Tibial nerve (tissue), 4 donors: ENCODE measurements at places on chromosomes 16 and 17.

DNA sequence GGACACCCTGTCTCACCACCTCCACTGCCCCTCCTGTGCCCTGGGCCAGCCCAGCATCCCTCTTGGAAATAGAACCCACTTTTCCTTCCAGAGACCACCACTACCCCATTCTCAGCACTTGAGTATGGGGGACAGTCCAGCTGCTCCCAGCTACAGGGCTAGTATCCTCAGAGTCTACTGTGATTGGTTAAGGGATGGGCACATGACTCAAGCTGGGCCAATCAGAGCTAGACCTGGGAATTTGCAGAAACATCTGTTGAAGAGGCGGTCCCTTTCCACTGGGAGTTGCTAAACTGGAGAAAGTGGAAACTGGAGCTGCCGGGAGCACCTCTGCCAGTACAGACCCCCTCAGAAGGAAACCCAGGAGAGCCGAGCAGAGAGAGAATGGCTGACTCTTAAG is 156.6 kb downstream of the GSG1L start:
- no peaks in the 10 kb centered on the region for H3K36me3 ChIP-seq
- H3K4me3 ChIP-seq = no peak overlapping the region
- no peaks in the 10 kb centered on the region for H3K4me1 ChIP-seq
- H3K27me3 ChIP-seq = no peaks in the 10 kb centered on the region

DNA sequence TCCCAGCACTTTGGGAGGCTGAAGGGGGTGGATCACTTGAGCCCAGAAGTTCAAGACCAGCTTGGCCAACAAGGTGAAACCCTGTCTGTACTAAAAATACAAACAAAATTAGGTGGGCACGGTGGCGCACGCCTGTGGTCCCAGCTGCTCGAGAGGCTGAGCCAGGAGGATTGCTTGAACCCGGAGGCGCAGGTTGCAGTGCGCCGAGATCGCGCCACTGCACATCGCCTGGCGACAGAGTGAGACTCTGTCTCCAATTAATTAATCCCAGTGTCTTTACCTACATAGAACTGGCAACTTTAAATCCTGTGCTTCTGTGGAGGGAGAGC is 1.5 kb upstream of the ELOB start:
- peak overlapping the region; percentile 99 for H3K27ac ChIP-seq
- no peaks in the 10 kb centered on the region for H3K27me3 ChIP-seq
- no peaks in the 10 kb centered on the region for H3K36me3 ChIP-seq
- H3K4me1 ChIP-seq = peaks cover 26% of the 10 kb centered on the region

- H3K27me3 ChIP-seq = no peaks in the 10 kb centered on the region
- peaks cover 34% of the 10 kb centered on the region for H3K4me1 ChIP-seq
- peaks cover 41% of the 10 kb centered on the region for H3K36me3 ChIP-seq
- H3K4me3 ChIP-seq = peak within 1 kb of the TSS; percentile 66
Observed at GRCh38 chr17:7854851-7855659, at the start of gene TMEM88. TSS of gene TMEM88 (plus strand) at chr17:7855066. CDS start at chr17:7855075, 9 bp downstream.

DNA sequence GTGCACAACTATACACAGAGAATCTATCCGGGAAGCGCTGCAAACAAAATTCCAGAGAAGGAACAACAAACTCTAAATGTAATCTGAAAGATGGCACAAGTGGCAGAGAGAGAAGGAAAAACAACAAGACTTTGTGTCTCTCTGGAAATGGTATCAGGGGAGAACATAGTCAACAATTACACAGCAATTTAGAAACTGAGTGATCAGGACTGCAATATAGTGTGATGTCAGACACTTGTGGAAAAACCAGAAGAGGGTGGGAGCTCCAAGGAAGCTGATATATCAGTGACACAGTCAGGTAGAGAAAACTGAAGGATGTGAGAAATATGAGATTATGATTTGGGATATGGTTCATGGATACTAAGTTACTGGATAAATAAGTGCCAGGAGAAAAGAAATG is 8.2 kb downstream of the ZNF19 start:
- DNase-seq = no peak
- H3K27me3 ChIP-seq = no peaks in the 10 kb centered on the region
